Hippocampal formation (tissue), 2 donors: ENCODE measurements at places on chromosomes 12 and 14.

DNA sequence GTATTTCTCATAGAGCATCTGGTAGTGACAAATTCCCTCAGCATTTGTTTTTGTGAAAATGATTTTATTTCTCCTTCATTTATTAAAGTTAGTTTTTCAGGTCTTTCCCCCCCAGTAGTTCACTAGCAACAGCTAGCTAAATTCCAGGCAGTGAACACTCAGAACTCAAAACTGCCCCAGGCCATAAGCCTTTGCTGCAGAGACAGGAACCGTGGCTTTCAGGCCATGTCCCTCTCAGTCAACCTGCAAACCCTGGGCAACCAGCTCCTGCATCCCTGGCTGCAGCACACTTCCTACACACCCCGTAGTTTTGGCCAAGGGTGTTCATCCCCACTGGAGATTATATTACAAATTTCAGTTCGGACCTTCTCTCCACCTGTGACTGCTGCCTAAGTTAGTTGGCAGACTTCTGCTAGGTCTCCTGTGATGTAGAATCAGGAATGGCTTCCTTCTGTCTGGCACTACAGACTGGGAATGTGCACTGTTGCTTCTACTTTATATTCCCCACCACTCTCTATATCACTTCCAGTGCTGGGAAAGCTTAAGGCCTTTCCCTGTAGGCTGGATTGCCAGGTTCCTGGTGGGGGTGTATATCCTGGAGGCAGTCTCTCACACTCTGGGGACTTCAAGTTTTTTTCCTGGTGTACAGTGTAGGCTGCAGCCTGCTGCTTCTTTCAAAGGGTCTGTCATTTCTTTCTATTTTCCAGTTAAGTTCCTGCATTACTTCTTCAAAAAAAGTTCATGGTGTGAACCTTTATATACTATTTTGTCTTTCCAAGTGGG, 924.4 kb upstream of the LRFN5 start:
- no peak for DNase-seq

GRCh38 chr14:50600849-50601248, 40.9 kb downstream of the ATL1 start:
- DNase-seq = peak; percentile 6

GRCh38 chr12:119460876-119461275, 126.3 kb downstream of the CCDC60 start:
- DNase-seq = no peak

GRCh38 chr12:77578466-77579220, 252.1 kb upstream of the NAV3 start:
- no peak for DNase-seq

GRCh38 chr12:84201976-84202375, 710.6 kb downstream of the SLC6A15 start:
- no peak for DNase-seq

DNA sequence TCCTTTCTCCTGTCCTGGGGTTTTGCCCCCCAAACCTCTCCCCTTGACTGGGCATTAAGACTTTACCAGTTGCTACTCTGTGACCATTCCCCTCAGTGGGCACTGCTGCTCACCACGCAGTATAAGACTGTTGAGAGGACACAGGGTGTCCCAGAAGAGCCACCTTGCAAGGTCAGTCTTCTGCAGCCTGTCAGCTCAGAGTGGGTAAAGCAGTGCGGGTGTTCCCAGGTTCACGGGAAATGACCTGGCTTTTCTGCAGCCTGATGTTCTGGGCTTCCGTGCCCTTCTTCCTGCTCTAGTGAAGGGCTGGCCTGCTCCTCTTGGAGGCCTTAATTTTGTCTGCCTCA, 34.2 kb downstream of the KCNA1 start:
- DNase-seq = no peak

- no peak for DNase-seq
Measured at GRCh38 chr14:71985538-71986189, 53.4 kb downstream of the RGS6 start.

DNA sequence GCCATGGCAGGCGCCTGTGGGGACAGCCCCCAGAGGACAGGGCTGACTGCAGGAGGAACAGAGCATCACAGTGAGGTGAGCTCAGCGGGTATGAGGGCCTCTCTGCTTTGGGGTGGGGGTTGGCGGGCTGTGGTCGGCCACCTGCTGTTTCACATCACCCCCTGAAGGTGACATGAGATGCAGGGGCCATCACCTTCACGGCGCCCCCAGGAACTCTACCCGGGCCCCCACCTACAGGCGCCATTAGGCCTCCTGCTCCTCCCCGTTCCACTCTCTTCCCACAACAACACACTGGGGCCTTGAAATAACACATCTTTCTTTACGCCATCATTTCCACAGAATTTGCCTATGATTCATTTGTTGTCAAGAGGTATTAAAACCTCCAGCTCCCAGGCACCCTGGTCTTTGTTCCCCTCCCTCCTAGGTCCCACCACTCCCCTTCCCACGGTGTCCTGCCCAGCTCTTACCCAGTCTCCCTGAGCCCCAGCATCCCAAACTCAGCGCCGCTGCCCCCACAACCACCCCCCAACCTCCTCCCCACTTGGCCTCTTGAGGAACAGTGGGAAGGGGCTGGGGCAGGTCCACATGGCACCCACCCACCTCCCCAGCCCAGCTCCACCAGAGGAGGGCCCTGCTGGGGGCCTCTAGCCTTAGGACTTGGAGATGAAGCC, 12.7 kb upstream of the HDAC7 start:
- no peak for DNase-seq

DNA sequence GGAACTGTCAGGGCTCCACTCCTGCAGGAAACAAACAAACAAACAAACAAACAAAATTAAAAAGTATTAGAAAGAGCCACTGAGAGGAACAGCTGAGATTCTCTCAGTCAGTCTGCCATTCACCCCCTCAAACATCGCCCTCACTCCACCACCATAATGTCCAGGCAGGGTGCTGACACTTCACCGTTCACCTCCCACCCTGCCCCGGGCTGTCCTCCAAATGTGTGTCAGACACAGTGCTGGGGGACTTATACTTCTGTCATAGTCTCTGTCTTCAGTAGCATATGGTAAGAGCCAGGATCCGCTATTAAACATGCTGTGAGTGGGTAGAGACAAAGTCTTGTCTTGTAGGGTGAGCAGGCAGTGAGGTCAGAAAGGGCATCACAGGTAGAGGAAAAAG, 28.3 kb downstream of the KRT18 start:
- DNase-seq = no peak

GRCh38 chr14:71183876-71184689, 276.8 kb downstream of the PCNX1 start:
- no peak for DNase-seq

DNA sequence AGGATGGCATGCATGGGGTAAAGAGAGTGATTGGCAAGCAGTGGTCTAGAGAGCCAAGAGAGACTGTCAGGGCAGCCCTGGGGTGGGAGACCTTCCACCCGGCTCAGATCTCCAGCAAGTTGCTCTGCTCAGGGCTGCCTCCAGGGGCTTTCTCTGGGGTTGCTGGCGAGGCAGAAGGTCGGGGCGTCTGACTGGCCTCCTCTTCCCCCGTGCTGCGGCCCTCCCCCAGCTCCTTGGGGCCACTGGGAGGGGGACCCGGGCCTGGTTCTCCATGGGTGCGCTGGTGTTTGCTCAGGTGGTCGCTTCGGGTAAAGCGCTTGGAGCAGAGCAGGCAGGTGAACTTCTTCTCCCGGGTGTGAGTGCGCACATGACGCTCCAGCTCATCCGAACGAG, 6.6 kb upstream of the AAAS start:
- DNase-seq = no peak

DNA sequence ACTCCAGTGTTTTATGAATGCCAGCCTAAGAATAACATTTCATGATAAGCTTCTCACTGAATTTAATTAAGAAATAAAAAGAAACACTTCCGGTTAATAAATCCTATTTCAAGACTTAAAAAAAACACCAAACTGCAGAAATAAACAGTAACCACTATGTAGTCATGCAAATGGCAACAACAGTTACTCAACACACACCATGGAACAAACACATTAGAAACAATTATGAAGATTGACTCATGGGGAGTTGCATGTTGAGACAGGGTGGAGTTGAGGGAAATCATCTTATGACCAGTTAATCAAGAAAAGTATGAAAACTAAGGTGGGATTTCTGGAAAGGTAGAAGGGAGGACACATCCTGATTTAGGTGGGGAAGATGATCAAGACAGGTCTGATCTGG, 52.7 kb downstream of the PLBD1 start:
- DNase-seq = no peak

GRCh38 chr12:85188619-85189018, 91.4 kb upstream of the ALX1 start:
- no peak for DNase-seq

GRCh38 chr12:65634626-65635331, 189.5 kb upstream of the HMGA2 start:
- DNase-seq = no peak

DNA sequence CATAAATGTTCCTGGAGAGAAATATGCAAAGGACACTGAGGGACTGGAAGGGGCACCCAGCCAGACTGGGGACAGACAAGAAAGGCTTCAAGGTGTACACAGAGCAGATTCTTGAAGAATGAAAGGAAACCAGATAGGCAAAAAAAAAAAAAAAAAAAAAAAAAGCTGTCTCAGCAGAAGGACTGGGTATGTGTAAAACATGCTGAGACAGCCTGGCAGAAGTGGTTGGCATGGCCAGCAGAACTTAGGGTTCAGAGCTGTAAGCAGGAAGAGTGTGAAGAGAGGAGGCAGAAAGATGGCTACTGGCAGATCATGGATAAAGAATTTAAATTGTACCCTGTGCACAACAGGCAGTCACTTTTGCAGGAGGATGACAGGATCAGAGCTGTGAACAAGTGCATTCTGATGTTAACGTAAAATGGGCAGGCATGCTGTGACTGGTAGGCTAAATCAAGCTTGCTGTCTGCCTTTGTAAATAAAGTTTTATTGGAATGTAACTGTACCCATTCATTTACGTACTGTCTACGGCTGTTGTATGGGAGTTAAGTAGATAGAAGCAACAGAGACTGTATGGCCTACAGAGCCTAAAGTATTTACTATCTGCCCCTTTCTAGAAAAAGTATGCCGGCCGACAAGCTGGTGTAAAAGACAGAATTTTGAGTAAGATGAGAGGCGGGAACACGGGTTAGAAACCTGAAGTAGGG, 42.2 kb downstream of the UBR7 start:
- no peak for DNase-seq

- no peak for DNase-seq
Measured at GRCh38 chr12:82942521-82942920, 255.8 kb downstream of the TMTC2 start.

- DNase-seq = no peak
Measured at GRCh38 chr12:75747572-75748021, 236.2 kb upstream of the KRR1 start.

- no peak for DNase-seq
Measured at GRCh38 chr14:32304296-32304695, 24.8 kb upstream of the AKAP6 start.

DNA sequence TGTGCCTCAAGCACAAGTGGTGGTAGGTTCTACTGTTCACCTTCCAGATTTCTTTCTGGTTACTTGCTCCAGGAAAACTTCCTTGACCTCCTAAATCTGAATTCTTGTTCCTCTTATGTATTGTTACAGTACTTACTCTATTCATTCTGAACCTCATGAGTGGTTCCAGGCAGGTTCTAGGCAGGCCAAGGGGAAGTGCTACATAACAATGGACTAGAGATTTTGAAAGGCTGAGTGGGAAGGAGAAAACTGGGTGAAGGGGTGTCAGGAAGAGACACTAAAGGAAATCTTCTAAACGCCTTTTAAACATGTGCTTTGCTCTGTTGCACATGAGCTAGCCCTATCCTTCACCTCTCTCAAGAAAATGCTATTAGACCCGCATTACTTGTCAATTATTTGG, 1.6 kb downstream of the YARS2 start:
- no peak for DNase-seq

DNA sequence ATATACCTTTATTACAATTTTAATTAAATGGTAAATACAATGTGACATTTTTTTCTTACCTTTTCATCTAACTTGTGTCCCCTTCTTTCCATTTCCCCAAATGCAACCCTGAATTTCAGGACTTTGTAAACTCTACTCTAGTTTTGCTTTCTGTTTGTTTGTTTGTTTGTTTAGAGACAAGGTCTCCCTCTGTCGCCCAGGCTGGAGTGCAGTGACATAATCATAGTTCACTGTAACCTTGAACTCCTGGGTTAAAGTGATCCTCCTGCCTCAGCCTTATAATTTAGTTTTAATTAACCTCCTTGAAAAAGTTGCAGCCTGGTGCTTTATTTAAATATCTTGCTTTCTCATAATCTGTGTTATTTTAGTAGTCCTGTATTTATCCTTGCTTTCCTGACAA, 59.0 kb upstream of the MON2 start:
- DNase-seq = no peak

- no peak for DNase-seq
Measured at GRCh38 chr14:62307844-62308243, 545.6 kb downstream of the SNAPC1 start.

- DNase-seq = no peak
Measured at GRCh38 chr12:6249580-6249979, 49.4 kb downstream of the CD9 start.

DNA sequence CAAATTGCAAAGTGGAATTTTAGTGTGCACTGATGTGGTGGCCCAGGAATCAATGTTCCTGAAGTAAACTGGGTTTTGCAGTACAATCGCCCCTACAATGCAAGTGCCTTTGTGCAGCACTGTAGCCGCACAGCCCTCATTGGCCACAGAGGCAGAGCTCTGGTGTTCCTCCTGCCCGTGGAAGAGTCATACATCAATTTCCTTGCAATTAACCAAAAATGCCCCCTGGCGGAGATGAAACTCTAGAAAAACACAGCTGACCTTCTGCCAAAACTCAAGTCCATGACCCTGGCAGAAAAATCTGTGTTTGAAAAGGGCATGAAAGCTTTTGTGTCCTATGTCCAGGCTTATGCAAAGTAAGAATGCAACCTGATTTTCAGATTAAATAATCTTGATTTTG, 117.9 kb upstream of the PRB2 start:
- no peak for DNase-seq

DNA sequence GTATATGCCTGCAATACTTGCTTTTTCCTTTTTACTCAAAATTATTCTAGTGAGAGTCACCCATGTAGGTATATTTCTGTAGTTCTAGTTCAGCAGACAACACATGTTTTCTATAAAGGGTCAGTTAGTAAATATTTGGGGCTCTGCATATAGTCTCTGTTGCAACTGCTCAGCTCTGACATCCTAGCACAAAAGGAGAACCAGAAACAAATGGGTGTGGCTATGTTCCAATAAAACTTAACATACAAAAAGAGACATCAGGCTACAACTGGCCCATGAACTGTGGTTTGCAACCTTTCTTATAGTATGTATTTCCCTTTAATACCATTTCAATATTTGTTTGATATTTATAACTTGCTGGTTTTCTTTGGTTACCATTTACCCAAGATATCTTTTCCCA, 11.9 kb downstream of the NT5DC3 start:
- no peak for DNase-seq
